ENCODE measurements at places on chromosomes 4 and X. TPM values are rescaled to one million over a fixed set of nuclear protein-coding genes. Genes with fewer than 3 reads are reported as not detected.

DNA sequence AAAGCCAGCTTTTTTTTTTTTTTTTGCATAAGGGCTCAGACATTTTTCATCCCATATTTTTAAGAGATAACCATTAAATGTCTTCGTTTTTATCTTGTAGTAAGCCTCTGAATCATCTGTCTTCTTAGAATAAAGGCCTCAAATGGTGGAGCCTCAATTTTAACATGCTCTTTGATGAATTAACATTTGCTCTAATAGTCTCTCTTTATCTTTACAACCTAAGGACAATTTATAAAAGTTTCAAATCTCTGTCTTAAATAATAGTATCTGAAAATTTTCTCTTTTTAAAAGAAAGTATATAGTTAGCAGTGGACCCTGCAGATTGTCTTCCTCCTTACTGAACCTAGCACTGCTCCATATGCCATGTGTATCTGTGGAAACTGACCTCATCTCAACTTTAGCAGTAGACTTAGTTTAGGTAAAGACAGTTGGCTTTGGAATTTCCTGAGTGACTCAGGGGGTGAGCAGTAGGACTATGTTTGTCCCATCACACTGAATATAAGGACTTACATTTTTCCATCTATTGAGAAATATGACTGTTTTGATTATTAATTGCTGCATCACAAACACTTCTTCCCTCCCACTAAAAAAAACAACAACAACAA is 1658.0 kb downstream of the STIM2 start:
- DNase-seq = no peak
- H3K27ac ChIP-seq = no peak overlapping the region
- no peaks in the 10 kb centered on the region for H3K27me3 ChIP-seq
- H3K36me3 ChIP-seq = no peaks in the 10 kb centered on the region
- H3K4me1 ChIP-seq = peaks cover 9% of the 10 kb centered on the region
- no peak overlapping the region for H3K4me3 ChIP-seq

- peaks cover 4% of the 10 kb centered on the region for H3K27me3 ChIP-seq
- no peak overlapping the region for H3K27ac ChIP-seq
- no peak overlapping the region for H3K4me3 ChIP-seq
- no peak for DNase-seq
- H3K4me1 ChIP-seq = no peaks in the 10 kb centered on the region
Measured at GRCh38 chrX:113019958-113020357, 179.3 kb upstream of the AMOT start.

DNA sequence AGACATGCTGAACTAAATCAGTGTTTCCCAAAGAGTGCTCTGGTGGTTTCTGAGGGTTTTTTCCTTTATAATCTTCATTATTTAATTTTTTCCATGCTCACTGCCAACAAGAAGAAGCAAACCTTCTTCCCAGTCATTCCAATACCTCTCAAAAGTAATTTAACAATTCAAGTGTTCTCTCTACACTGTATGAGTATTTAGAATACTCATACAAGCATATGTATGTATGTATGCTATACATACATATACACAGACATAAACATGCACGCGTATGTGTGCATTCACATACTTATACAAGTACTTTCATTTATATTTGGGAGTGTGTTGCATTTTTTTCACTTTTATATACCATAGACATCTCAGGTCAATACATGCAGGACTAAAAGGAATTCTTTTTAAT is 54.3 kb upstream of the TXK start:
- peaks cover 4% of the 10 kb centered on the region for H3K4me1 ChIP-seq
- H3K27me3 ChIP-seq = peaks cover 24% of the 10 kb centered on the region
- no peak overlapping the region for H3K27ac ChIP-seq
- H3K4me3 ChIP-seq = no peak overlapping the region
- H3K36me3 ChIP-seq = no peaks in the 10 kb centered on the region

- H3K36me3 ChIP-seq = no peaks in the 10 kb centered on the region
- H3K27me3 ChIP-seq = no peaks in the 10 kb centered on the region
- no peak for DNase-seq
- H3K27ac ChIP-seq = no peak overlapping the region
- H3K4me1 ChIP-seq = peaks cover 6% of the 10 kb centered on the region
Measured at GRCh38 chrX:1239681-1240142, 27.3 kb upstream of the CRLF2 start.

DNA sequence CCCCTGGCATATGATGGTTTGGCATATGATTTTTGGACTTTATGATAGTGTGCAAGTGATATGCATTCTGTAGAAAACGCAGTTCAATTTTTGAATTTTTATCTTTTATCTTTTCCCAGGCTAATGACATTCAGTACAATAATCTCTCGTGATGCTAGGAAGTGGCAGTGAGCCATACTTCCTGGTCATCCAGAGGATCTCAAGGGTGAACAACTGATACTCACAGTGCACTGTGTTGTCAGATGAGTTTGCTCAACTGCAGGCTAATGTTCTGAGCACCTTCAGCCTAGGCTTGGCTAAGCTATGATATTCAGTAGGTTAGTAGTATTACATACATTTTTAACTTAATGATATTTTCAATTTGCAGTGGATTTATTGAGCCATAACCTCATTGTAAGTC is 405.3 kb downstream of the PCDH7 start:
- H3K27ac ChIP-seq = no peak overlapping the region
- DNase-seq = no peak
- H3K4me3 ChIP-seq = no peak overlapping the region
- H3K27me3 ChIP-seq = no peaks in the 10 kb centered on the region
- H3K36me3 ChIP-seq = peaks cover 2% of the 10 kb centered on the region

GRCh38 chrX:95950679-95951078 is 734.0 kb upstream of the DIAPH2 start:
- H3K4me1 ChIP-seq = no peaks in the 10 kb centered on the region
- no peaks in the 10 kb centered on the region for H3K36me3 ChIP-seq
- DNase-seq = no peak
- H3K27me3 ChIP-seq = peaks cover 6% of the 10 kb centered on the region
- H3K27ac ChIP-seq = no peak overlapping the region
- no peak overlapping the region for H3K4me3 ChIP-seq

DNA sequence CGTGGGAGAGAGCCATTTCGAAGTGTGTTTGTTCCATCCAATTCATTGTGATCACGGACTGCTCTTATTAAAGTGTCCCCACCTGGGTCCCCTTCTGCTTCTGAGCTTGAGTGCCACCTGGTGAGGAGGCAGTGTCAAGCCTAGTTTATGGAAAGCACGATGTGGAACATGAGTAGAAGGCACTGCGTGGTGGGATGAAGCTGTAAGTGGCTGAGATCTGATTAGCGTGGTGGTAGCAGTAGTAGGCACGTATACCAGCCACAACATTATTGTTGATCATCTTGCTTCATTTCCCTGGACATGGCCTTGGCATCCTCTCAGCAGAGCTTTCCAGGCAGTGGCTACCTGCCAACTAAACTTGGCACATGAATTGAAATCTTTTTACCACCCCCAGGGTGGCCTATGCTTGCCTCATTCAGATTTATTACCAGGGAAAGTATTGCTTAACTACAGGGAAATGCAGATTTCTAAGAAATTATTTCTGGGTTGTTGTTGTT is 46.4 kb downstream of the GPAT3 start:
- no peaks in the 10 kb centered on the region for H3K4me1 ChIP-seq
- no peak overlapping the region for H3K4me3 ChIP-seq
- DNase-seq = no peak
- no peak overlapping the region for H3K27ac ChIP-seq

- peaks cover 8% of the 10 kb centered on the region for H3K36me3 ChIP-seq
- no peak overlapping the region for H3K4me3 ChIP-seq
- H3K27ac ChIP-seq = no peak overlapping the region
- DNase-seq = no peak
- no peaks in the 10 kb centered on the region for H3K27me3 ChIP-seq
- no peaks in the 10 kb centered on the region for H3K4me1 ChIP-seq
Measured at GRCh38 chr4:107939307-107939706, 8.0 kb downstream of the CYP2U1 start.

- peaks cover 14% of the 10 kb centered on the region for H3K4me1 ChIP-seq
- H3K27ac ChIP-seq = no peak overlapping the region
- DNase-seq = no peak
- H3K27me3 ChIP-seq = no peaks in the 10 kb centered on the region
- H3K36me3 ChIP-seq = no peaks in the 10 kb centered on the region
Measured at GRCh38 chrX:96445531-96446065, 239.0 kb upstream of the DIAPH2 start.

SETD7 gene
- total RNA-seq = 63.6 TPM

HS6ST2 gene
- 1.9 TPM for total RNA-seq

Data from chondrocyte (in vitro differentiated cells).